KG1 (cell line): ENCODE measurements at places on chromosomes 6 and 20.

GRCh38 chr6:73642530-73642929, 11.3 kb downstream of the SLC17A5 start:
- no peak for DNase-seq

DNA sequence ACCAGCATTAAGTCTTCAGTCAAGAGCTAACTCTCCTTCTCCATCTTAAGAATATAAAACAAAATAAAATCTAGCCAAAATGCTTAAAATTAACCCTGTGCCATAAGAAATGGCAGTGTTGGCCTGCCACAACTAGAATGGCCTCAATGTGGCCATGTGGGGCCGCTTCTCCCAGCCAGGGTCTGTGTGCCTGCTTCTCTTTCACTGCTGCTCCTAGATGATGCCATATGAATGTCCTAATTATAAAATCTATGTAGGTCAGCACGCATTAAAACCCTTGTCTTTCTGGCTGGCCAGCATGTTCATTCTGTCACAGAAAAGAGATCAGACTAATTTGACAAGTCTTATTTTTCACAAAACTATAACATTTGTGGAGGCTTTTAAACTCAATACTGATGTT, 102.6 kb downstream of the C6orf118 start:
- DNase-seq = no peak

DNA sequence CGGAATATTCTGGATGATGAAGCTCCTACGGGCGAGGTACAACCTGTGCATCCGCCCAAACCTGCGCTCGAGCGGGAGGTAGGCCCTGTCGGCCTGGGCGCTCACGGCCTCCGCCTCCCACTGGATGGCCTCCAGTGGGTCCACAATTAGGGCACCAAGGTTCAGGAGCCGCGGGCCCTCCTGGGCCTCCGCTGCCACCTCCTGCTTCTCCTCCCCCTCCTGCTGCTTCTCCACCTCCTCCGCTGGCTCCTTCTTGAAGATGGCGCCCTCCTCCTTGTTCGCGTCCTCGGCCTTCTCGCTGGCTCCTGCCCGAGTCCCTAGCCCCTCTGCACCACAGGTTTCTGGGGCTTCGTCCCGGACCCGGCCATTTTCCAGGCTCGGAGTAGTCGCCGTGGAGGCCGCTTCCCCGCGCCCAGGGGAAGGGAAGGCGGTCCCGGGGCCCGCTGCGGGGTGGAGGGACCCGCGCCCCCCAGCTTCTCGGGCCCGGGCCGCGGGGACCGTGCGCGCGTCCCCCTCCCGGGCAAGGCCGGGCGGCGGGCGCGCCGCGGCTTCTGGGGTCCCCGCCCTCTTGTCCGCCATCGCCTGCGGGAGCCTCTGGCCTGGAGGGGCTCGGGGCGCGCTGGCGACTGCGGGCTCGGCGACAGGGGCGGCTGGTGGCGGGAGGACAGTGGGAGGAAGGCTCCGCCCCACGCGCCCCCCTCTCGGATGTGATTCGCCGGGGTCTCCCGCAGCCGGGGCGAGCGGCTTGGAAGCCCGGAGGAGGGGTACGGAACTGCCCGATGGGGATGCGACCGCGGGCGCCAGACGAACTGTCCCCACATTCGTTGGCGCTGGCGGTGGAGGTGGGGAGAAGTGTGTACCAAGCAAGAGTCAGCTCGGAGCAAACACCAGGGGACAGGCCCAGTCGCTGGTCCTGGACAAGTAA, 17.6 kb downstream of the PLAGL2 start:
- no peak for DNase-seq

DNA sequence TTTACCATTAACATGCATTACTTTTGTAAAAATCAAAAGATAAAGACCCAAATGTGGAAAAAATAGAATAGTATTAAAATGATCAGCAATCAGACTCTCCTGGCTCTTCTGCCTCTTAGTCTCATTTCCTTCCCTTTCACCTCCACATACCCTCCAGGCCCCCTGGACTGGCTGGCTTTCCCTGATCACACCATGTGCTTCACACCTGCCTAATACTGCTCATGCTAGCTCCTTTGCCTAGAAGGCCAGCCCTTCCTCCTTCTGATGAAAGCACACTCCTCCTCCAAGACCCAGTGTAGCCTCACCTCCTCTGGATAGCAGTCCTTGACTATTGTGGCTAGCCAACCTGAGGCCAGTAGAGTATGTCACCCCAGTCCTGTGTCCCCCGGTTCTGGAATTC, 182.0 kb upstream of the HEY2 start:
- no peak for DNase-seq

DNA sequence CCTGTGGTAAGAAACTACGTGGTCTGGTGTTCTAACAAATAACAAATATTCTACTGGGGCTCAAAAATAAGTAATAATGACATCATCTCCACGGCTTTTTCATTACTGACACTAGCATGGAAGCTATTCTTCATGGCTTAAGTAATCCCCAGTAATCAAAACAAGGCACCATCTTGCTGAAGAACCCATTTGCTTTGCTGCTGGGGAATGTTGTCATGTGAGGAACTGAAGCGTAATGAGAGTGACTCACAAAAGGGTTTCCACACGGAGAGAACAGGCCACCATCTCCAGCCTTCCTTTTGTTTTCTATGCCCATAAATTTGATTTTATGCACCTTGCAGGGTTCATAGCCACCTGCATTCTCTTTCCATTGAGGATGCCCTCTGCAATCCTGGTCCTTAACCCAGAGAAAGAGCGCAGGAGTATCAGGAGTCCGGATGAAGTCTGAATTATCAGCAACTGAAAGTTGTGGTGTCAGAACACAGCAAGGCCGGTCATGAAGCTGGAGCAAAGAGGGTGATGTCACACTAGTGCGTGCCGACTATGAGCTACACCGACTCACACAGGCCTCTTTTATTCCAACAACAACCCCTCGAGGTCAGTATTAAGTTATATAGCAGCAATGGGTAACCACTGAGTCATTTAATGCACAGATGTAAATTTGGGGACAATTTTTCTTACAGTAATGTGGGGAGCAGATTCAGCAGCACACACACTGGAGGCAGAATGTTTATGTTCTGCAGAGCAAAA, 173.7 kb upstream of the SSTR4 start:
- no peak for DNase-seq

DNA sequence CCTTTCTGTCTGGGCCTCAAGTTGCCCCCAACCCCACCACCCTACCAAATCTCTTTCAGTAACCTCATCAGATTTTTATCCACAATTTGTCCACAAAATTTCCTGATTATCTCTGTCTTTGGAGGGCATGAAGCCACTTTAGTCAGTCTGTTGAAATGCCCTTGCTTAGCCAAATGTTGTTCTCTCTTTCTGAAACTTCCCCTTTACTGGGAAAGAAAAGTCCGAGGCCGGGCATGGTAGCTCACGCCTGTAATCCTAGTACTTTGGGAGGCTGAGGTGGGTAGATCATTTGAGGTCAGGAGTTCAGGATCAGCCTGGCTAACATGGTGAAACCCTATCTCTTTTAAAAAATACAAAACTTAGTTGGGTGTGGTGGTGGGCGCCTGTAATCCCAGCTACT, 33.8 kb downstream of the TOMM6 start:
- no peak for DNase-seq

GRCh38 chr6:20948556-20948955, 414.3 kb downstream of the CDKAL1 start:
- DNase-seq = no peak

GRCh38 chr6:112349636-112349934, 2.5 kb downstream of the RFPL4B start:
- DNase-seq = no peak

DNA sequence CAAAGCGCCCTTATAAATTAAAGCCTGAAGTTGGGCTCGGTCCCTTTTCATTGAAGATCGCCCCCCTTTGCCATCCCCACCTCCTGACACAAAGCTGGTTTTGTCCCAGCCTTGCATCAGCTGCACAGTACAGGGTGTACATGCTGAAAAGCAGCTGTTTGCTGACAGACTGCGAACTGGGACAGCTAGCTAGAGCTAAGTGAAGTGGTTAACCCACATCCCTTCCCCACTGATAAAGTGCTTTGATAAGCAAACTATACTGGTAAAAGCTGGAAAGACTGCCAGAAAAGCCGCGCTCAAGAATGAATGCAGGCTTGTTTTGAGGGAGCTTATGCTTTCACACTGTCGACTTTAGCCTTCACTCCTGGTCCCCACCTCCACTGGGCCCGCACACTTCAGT, 207.3 kb downstream of the GMDS start:
- no peak for DNase-seq

DNA sequence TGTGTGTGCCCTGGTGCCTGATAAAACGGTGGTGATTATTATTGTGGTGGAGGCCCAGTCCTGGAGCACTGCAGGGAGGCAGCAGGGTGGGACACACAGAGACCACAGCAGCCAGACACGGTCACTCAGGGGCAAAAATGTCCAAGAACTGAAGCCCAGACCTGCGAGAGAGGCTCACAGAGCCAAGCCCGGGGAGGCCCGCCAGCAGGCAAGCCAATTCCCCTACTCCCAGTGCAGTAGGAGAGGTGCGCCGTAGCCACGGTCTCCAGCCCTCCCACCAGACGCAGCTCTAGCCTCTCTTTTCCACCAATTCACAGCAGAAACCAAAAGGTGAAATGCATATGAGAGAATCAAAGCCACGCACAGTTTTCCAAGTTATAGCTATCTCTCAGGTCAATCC, 179.4 kb upstream of the TAB2 start:
- DNase-seq = no peak

DNA sequence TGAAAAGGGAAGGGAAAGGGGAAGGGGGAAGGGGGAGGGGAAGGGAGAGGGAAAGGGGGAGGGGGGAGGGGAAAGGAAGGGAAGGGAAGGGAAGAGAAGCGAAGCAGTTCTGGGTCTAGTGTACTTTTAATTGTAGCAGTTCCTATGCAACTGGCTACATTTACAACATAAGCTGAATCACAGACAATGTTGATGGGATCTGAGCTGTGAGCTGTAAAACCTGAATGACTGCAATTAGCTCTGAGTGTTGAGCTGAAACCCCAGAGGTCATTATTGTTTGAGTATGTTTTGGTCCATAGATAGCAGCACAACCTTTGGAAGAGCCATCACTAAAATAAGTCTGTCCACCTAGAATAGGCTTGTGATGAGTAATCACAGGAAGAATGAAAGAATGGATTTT, 7.2 kb upstream of the ABHD12 start:
- DNase-seq = no peak

DNA sequence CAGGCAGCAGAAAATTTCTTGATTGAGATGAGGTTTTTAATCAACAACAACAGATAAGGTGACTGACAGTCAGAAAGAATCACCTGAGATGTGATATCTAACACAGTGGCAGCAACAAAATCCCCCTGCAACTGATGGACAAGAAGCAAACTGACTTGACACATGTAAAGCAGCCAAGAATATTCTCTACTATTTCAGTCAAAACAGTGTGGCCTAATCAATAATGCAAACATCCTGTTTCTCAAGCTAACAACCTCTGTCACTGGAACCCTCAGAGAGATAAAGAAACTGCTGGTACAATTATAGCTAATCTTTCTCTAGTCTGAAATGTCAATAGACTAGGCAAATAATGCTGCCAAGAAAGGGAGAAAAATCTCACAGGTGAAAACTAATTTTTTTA, 4.6 kb upstream of the CGA start:
- no peak for DNase-seq

DNA sequence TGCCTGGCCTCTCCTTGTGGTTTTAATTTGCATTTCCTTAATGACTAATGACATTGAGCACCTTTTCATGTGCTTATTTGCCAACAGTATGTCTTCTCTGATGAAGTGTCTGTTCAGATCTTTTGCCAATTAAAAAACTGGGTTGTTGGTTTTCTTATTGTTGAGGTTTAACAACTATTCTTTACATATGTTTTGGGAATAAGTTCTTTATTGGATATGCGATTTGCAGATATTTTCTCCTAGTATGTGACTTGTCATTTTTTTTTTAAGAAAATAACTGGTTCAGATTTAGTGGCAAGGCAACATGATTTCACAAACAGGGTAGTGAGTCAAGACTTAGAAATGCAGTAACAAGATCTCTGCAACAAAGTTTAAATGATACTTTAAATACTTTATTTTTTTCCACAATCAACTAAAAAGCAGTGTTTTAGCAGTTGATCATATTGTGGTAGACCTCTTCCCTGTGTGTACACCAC, 67.8 kb downstream of the TIAM2 start:
- DNase-seq = no peak

DNA sequence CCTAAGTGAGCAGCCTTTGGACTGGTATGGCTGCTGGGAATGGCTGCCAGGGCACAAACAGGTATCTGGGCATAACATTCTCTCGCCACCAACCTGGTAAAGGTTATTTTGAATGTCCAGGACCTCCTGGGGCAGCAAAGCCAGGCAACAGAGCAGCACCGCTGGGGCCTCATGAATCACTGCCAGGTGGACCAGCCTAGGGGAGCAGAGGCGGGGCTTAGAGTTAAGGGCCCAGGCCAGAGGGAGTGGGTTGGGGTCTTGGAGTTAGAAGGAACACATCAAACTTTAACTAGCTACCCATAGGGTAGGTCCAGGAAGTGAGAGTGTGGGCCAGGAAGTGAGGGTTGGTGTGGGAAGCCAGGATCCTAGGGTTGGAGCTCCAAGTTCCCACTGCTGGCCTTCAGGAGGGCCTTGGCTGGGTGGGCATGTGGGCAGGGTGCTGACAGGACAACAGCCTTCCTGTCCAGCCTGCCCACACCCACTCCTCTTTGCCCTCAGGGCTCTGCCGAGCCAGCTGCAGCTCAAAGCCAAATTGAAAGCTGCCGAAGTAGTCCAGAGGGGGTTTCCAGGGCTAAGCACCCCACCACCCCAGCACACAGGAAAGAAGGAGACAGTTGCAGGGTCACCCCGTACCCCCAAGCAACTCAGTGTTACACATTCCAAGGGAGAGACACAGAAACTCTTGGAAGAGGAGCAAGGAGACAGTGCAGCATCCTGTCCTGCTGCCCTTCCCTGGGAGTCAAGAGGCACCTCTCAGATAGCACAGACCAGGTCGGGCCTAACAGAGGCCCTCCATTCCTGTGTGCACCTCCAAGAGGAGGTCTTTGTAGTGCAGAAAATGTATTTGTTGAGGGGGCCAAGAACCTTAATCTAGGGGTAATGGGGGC, 2.6 kb downstream of the NFKBIE start:
- no peak for DNase-seq

DNA sequence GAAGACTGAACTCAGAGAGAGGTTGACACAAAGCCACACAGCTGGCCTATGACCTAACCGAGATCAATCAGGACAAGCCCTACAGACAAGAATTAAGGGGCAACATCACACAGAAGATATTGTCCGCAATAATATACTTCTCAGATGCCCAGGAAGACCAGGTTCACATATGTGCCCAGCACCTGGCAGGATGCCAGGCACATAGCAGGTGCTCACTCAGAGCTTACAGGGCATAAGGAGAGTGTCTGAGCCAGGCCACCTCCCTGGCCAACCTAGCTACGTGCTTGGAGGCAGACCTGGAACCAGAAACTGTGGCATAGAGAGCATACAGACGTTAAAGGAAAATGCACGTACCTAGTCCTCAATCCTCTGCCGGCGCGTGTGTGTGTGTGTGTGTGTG, 87.0 kb upstream of the LRFN2 start:
- DNase-seq = no peak

GRCh38 chr6:3664625-3665041, 86.9 kb downstream of the PXDC1 start:
- DNase-seq = no peak

- no peak for DNase-seq
Measured at GRCh38 chr6:170135461-170135820, 155.4 kb downstream of the DLL1 start.

GRCh38 chr20:17562804-17563305, 7.0 kb upstream of the DSTN start:
- no peak for DNase-seq

GRCh38 chr6:1839361-1839760, 229.6 kb downstream of the FOXC1 start:
- DNase-seq = no peak
